ENCODE measurements at places on chromosomes 7 and 10.

GRCh38 chr7:76329479-76329878, 27.0 kb downstream of the HSPB1 start:
- no peak for DNase-seq

DNA sequence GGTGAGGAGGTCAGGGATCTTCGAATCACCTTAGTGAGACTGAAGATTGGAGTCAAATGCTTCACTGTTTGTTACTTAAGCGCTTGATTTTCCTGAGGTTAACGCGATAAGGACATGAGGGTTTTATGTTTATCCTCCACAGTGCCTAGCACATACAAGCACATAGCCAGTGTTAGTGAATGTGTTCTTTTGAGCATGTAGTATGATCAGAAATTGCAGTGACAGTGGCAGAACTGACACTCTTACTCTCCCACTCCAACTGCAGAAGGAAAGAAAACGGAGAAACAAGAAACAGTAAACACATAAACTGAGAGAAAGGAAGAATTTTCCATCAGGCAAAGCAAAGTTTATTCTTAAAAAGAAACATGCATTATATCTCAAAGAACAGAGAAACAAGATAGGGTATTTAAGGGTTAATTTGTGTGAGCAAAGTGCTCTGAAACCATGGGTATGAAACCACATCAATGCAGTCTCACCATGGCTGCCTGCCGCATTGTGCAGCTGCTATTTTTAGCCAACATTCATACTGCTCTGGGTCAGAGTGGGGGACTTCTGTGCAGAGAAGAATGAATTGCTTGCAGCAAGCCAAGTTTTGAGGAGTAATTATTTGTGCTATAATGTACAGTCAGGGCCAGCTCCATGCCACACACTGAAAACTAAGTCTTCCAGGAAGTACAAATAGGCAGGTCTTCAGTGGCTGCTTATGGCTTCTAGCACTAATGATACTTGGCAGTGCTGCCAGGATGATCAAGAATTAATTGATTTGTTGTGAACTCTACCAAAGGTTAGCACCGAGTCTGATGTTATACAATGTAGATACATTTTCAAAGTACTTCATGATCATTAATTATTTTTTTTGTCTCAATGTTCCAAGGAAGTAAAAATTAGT, 152.0 kb downstream of the MACC1 start:
- DNase-seq, result no peak

DNA sequence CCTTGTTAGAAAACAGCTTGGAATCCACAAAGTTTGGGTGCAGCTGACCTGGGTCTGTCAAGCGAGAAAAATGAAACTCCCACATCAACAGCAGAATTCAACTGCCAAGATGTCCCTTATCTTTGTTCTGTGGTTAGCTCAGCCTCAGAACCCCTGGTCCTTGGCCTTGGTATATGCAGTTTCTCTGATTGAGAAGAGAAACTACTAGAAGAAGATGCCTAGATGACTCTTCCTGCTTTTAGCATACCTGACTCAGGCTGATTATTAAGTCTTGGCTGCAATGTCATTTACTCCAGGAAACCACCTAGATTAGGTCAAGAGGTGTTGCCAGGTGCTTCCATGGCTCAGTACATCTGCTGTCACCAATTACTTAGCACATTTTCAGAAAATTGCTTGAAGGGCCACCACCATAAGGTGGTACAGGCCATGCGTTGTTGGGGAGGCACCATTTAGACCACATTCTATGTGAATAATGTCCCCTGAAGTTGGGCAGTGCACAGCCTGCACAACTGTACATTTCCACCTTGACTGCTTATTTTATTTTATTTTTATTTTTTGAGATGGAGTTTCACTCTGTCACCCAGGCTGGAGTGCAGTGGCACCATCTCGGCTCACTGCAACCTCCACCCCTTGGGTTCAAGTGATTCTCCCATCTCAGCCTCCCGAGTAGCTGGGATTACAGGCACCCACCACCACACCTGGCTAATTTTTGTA, 59.4 kb upstream of the ZNF438 start:
- no peak for DNase-seq

DNA sequence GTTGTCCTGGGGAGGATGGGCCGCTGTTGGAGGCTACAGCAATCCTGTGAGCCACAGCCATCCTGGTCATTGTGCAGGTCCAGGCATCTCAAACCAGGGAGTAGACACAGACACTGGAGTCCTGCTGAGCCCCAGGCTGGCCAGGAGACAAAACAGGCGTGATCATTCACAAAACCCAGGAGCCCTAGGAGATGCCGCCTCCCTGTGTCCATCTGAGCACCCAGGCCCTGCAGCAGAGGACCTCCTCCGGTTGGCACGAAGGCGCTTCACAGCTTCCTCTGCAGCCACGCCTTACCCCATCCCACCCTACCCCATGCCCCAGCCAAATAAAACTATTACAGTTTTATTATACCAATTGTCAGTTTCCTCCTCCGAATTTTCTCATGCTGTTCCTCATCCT, 183.6 kb downstream of the PLXNA4 start:
- DNase-seq, result no peak

GRCh38 chr10:105259201-105259600, 618.1 kb downstream of the SORCS3 start:
- DNase-seq, result no peak

DNA sequence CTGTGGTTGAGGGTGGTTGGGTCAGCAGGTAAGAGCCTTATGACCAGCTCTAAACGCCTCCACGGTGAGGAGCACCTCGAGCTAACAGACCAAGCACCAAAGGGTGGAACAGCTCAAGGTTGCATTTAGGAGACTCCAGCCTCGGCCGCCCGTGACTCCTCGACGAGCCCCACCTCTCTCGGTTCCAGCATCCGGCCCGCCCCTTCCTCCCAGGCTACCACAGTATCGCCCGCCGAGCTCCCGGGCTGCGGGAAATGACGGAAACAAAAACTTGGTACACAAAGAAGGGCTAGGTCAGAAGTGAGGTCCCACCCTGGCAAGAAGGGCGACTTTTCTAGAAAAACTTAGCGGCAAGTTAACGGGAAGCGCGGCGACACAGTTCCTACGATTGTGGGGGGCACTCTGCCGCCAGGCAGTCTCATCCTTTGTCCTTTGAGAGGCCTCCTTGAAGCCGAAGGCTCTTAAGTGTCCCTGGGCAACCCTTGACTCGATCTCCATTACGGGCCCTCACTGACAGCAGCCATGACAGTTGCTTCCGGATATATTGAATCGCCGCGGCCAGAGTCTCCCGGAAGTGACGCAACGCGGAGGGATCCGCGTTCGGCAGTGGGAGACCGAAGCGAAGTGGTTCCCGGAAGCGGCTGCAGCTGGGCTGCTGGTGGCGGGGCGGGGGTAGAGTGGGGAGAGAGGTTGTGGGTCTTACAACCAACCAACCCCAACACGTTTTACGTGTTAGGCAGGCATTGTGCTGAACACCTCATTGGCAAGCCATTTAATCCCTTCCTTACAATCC, 40.2 kb upstream of the ZNF518A start:
- DNase-seq, result peak; percentile 88

GRCh38 chr10:75293446-75293820, 57.7 kb upstream of the COMTD1 start:
- no peak for DNase-seq

DNA sequence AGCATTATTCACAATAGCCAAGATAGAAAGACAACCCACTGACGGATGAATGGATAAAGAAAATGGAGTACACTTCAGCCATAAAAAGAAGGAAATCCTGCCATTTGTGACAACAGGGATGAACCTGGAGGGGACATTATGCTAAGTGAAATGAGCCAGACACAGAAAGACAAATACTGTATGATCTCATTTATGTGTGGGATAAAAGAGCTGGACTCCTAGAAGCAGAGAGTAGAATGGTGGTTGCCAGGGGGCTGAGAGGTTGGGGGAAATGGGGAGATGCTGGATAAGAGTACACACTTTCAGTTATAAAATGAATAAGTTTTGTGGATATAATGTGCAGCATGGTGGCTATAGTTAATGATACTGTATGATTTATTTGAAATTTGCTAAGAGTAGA, 124.4 kb downstream of the SEC23IP start:
- no peak for DNase-seq

DNA sequence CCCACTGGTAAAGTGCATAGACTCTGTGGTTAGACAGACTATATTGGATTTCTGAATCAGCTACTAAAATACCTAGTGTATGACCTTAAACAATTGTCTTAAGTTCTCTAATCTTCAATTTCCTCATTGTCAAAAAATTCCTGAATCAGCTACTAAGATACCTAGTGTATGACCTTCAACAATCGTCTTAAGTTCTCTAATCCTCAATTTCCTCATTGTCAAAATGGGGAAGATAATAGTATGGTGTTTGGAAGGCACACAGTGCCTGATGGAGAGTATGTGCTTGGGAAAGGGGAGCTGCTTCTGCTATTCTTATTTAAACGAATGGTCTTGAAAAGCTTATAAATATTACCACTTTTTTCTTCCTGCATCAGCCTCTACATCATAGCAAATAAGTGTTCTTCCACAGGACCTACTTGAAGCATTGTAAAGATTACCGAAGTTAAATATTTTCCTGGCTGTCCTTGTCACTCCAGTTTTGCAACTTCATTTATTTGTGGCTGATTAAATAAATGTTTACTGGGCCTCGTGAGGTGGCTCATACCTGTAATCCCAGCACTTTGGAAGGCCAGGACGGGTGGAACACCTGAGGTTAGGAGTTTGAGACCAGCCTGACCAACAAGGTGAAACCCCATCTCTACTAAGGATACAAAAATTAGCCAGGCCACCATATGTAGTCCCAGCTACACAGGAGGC, 64.4 kb upstream of the ITGA8 start:
- no peak for DNase-seq

- DNase-seq, result no peak
Measured at GRCh38 chr10:6912424-6912823, 332.3 kb upstream of the PRKCQ start.

GRCh38 chr10:68423522-68423921, 16.4 kb upstream of the RUFY2 start:
- DNase-seq, result no peak

GRCh38 chr10:121804460-121804859, 123.4 kb downstream of the ATE1 start:
- no peak for DNase-seq

GRCh38 chr7:105000927-105001336, 13.1 kb upstream of the KMT2E start:
- DNase-seq, result no peak

DNA sequence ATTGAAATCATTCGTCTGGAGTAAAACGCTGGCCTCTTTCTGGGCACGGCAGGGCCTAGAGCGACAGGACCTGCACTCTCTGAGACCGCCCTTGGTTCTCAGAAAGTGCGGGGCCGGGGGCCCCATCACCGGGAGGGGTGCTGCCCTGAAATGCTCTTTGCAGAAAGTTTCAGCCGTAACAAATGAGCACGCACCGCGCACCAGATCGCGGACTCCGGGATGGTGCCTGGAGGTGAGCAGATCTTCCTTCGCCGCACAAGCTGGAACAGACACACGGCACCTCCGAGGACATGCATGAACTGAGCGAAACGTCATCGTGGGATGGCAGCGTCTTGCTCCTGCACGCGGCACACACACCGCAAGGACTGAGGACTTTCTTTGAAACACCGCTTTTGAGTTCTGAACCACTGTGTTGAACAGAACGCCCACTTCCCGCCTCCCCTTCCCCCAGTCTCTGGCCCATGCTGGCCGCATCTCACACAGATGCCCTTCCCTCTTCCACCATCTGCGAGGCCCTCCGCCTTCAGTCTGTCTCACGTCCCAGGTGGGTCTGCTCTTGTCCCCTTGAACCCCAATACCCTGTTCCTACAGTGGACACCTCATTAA, 538.7 kb upstream of the MGMT start:
- DNase-seq, result no peak

Data from C1 segment of cervical spinal cord (tissue), 14 donors.